GOT3 (cell line): ENCODE measurements at places on chromosomes 3 and 15.
A peak's percentile ranks its signal among the peaks of the same experiment; 100 is the strongest.

GRCh38 chr3:46830801-46831200, 32.4 kb downstream of the MYL3 start:
- no peak for DNase-seq

DNA sequence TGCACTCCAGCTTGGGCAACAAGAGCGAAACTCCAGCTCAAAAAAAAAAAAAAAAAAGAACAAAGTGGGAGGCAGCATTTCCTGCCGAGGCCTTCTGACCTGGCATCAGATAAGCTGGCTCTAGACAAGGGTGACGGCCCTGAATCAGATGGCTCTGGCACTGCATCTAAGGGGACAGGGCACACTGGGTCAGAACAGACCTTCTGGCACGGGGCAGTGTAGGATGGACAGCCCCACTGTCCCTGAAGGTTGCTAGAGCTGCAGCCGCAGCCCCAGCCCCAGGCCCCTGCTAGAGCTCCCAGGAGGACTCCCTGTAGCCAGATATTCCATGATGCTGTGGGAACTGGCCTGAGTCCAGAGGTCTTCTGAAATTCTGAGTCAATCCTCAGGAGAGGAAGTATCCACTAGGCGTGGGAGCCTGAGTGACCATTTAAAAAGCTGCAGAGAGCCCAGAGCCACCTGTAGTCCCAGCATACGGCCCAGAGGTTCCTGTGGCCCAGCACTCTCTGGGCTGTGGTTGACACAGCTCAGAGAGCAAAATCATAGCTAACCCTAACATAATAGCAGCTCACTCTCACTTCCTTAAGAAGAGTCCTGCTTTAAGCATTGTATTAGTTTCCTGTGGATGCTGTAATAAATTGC, 69.2 kb upstream of the MFGE8 start:
- DNase-seq = peak; percentile 74

GRCh38 chr15:69663441-69663840, 210.8 kb downstream of the RPLP1 start:
- no peak for DNase-seq

GRCh38 chr15:100757661-100758060, 122.0 kb upstream of the ALDH1A3 start:
- no peak for DNase-seq

DNA sequence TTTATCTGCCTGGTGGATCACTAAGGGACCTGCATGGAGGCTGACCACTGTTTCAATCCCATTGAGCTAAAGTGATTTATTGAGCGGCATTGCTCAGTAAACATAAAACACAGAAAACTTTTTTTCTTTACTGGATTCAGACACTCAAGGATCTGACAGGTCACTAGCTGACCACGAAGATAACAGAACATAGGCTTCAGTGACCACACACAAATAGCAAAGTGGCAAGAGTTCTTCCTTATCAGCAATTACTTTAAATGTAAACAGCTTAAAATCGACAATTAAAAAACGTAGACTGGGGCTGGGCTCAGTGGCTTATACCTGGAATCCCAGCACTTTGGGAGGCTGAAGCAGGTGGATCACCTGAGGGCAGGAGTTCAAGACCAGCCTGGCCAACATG, 48.7 kb downstream of the STAG1 start:
- no peak for DNase-seq

- DNase-seq = no peak
Observed at GRCh38 chr3:148093753-148094152, 604.0 kb upstream of the AGTR1 start.

- no peak for DNase-seq
Observed at GRCh38 chr3:174639970-174640369, 219.2 kb upstream of the NAALADL2 start.

DNA sequence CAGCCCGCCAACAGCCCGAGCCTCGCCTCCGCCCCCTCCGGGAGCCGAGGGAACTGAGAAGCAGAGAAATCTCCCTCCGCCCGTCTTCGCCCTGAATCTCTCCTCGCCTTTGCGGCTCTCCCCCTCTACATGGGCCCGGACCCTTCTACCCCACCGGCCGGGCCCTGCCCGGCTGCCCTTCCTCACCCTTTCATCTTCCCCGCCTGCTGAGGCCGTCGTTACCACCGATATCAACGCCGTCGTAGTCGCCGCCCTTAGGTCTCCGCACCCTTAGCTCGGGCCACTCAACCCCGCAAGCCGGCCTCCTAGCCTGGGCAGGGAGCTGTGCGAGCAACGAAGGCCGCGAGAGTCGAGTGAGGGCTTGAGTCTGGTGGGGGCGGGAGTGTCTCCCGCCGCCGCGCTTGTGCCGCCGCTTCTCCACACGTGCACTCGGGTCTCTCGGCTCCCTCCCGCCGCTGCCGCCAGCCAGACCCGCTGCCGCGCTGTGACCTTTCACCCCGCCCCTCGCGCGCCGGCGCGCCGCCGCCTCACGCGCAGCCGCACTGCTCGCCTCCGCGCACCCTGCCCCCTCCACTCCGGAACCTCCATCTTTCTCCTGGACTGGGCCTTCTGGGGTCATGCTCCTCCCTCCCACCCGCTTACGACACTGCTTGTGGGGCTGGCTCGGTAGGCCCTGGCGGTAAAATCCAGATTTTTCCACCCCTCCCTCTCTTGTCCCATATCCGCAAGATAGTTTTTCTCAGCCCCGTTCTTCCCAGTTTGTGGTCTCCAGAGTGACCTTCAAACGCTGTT, at the start of gene NAA50:
Gene NAA50 (minus strand): TSS at position 494 of the 792 bp plus-strand sequence. CDS start 300 bp downstream, at position 194.
- peak; percentile 71 for DNase-seq

DNA sequence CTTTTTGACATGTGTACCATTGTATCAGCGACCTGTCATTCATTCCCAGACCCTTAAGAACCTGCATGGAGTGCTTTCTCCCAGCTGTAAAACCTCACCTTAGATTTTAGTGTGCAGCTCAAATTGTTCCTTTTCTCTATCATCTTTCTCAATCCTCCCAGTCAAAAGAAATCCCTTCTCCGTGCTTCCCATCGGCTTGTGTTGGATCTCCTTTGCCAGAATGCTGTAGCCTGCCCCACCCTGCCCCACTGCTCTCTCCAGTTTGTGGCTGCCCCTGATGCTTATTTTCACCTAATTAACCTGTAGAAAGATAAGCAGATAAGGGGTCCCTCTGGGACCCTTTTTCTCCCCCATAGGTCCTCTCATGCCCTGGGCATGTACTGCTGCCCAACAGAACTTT, 51.1 kb downstream of the ANXA2 start:
- DNase-seq = no peak
